ENCODE measurements at places on chromosomes 6 and 20.

DNA sequence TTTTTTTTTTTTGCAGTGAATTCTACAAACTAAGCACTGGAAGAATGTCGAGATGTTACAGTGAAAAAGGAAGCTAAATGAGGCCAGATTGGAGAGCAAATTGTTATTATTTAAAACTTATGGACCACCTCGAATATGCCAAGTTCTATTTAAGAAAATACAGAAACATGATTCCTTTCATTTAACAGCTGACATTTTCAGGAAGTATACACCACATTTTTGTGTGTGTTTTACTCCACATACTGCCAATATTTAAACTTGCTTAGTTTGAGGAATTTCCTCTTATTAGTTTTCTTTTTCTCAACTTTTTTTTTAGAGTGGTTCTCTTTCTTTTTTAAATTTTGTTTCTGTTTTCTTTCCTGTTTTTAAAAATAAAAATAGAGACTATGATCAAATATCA is 37.0 kb upstream of the GCLC start:
- DNase-seq = no peak

GRCh38 chr6:3195695-3196497 is 31.6 kb downstream of the TUBB2B start:
- no peak for DNase-seq

DNA sequence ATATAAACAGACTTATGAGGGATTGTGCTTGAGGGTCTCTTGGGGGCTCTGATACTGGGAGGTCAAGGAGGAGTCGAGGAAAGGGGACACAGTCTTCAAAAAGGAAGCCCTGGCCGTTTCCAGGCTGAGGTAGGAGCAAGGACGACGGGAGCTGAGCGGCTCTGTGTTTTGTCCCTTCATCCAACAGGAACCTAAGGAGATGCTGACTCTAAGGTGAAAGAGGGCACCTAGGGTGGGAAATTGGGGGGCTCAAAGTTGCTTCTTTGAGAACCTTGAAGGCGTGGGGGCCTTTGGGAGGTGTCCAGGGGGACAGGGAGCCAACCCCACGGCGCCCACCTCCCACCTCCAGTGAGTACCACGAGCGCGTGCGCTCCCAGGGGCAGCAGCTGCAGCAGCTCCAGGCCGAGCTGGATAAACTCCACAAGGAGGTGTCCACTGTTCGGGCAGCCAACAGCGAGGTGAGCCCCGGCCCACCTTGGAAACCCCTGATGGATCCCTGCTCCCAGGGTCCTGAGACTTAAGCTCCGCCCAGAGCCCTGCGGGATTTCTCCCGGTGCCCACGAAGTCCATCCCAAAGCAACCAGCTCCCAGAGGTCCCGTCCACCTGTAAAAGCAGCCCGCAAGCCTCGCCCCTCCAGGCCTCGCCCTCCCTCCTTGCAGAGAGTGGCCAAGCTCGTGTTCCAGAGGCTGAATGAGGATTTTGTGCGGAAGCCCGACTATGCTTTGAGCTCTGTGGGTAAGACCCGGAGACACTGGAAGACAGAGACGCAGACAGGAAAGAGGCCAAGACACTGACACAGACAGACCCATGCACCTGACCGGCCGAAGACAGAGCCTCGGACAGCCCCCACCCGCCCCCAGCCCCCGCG is 2.9 kb downstream of the SPAG4 start:
- DNase-seq = no peak

DNA sequence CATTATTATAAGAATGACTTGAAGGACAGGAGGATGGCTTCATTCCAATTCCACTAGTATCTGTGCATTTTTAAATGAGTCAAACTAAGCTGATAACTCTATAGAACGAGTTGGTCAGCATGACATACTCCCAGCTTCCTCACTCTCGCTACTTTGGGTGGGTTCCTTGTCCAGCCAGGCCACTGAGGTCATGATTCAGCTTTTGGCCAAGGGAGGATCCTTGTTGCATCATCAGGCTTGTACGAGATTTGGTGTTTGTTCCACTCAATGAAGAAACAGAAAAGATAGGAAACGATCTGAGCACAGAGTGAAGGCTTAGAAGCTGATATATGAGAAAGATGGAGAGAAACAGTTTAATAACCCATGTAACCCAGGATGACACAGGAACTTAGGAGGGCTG is 19.8 kb downstream of the NEDD9 start:
- no peak for DNase-seq
